NCI-H1417 treated with DMSO at 0.1 percent for 48 hours (cell line): ENCODE measurements at places on chromosomes 5 and 9.

DNA sequence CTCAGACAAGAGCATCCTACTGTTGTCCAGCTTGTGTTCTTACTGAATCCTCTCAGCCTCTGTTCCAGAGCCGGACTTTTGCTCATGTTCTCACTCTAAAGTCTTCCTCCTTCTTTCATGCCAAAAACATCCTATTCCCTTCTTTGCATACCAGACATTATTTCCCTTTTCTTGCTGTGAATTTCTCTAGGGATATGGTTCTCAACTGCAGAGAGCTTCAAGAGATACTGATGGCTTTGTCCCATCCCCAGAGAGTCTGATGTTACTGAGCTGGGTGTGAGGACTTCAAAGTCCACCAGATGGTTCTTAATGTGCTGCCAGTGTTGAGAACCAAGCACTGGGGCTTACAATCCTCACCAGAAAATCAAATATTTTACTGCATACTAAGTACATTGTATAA is 98.6 kb upstream of the FER start:
- no peak for DNase-seq

DNA sequence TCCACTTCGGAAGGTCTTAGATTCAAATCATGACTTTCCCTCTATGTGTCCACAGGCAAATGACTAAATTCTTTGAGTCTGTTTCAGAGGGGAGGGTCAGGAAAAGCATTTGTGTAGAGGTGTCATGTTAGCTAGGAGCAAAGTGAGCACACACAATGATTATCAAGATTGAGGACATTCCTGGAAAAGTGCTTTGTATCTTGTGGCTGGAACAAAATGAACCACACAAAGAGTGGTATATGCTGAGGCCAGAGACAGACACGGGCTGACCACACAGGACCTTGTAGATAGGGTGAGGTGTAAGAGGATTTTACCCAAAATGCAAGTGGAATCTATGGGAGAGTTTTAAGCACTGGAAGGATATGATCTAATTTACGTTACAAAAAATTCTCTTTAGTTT is 245.3 kb upstream of the NMUR2 start:
- DNase-seq = no peak

DNA sequence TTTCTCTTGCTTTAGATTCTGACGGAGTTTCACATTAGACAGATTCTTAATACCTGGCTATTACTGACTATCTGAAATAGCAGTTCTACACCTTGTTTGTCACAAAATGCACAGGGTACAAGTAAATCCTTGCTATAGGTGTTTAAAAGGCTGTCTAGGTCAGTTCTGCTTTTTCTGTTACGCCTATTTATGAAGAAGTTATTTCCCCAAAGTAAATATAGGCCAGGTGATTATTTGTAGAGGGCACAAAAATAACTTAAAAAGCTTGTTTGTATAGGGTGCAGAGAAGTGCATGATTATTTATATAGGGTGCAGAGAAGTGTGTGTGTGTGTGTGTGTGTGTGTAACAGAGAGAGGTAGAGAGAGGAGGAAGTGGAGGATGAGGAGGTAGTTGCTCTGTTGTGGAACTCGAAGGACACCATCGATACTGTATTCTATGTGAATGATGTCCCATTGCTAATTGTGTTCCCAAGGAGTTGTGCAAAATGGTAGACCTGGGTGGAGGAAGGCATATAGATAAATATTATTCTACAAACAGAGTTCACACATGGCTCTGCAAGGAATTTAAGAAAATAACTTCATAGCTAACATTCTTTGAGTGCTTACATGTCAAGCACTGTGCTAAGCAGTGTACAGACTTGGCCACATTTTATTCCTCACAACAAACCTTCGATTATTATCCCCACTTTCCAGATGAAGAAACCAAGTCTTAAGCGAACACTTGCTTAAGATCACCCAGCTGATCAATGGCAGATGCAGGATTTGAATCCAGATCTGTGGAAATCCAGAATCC is 96.3 kb upstream of the EQTN start:
- no peak for DNase-seq

DNA sequence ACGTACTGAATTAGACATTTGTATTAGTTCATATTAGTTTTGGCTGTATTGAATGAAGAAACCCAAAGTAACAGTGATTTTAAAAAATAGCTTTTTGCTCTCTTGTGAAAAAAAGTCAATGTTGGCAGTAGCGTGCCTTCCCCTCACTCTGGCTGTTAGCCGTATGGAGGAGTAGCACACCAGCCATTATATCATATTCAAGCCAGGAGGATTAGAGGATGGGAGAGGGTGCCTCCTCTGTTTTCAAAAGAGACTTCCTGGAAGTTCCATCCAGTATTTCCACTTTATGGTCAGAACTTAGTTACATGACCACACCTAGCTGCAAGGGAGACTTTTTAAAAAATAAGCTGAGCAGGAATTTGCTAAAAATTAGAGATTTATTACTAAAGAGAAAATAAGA is 41.2 kb downstream of the GPR21 start:
- no peak for DNase-seq

- DNase-seq = no peak
Measured at GRCh38 chr5:147359101-147359500, 124.3 kb downstream of the STK32A start.

- no peak for DNase-seq
Measured at GRCh38 chr5:32329395-32329834, 16.7 kb upstream of the MTMR12 start.

- DNase-seq = no peak
Measured at GRCh38 chr5:64026493-64026892, 64.2 kb upstream of the HTR1A start.

GRCh38 chr9:97321691-97322090 is 14.2 kb downstream of the CCDC180 start:
- DNase-seq = no peak

DNA sequence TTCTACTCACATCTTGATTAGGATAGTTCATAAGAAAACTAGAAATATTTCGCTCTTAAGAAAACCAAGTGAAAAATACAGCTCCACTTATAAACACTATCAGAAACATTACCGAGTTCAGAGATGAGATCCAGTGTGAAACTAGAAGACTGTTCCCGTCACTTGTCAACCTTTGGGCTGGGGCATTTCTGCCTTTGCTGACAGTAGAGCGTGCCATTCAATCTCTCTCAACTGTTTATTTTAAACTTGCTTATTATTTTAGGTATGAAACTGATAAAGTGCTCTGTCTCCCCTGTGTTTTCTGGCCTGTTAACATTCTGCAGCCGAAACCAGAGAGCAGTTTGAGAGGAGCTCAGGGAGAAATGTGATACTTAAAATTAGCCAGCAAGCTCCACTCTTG is 16.7 kb downstream of the MRRF start:
- DNase-seq = no peak

- no peak for DNase-seq
Measured at GRCh38 chr5:60806591-60807243, 37.4 kb downstream of the ELOVL7 start.

GRCh38 chr5:53359916-53360517 is 120.4 kb upstream of the FST start:
- DNase-seq = no peak

DNA sequence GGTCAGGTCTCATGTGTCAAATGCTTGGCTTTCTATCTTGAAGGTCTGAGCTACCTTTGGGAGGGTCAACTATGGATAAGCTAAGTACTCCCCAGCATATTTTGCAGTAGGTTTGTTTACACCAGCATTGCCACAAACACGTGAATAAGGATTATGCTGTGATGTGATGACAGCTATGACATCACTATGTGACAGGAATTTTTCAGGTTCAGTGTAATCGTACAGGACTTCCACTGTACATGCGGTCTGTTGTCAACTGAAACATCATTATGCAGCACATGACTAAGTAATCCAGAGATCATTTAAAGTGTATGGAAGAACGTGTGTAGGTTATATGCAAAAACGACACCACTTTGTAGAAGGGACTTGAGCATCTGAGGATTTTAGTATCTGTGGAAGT is 104.0 kb downstream of the FSTL4 start:
- DNase-seq = no peak

GRCh38 chr5:120382833-120383232 is 81.3 kb upstream of the PRR16 start:
- no peak for DNase-seq

- no peak for DNase-seq
Measured at GRCh38 chr5:77620405-77620804, 18.1 kb downstream of the OTP start.

- DNase-seq = no peak
Measured at GRCh38 chr9:17613758-17614157, 34.9 kb downstream of the SH3GL2 start.

DNA sequence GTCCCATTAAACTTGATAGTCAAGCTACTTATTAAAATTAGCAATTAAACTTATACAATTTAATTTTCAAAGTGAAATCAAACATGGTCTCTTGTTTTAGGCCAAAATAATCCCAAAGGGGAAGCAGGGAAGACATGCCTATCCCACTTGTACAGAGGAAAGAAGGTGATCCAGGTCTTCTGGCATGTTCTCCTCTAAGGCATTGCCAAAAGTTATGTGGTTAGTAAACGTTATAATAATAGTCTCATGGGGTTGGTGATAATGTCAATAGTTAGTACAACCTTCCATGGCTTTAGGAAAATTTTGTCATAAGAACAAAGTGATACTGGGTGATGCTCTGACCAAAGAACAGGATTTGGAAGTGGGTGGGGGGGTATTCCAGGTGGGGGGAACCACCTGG is 52.8 kb downstream of the ROR2 start:
- DNase-seq = no peak

GRCh38 chr5:67066815-67067214 is 129.8 kb downstream of the CD180 start:
- no peak for DNase-seq
